ENCODE measurements at places on chromosomes 1 and 21. TPM values are rescaled to one million over a fixed set of nuclear protein-coding genes. Genes with fewer than 3 reads are reported as not detected.

INSRR gene
- polyA plus RNA-seq: not detected

S100A3 gene
- polyA plus RNA-seq: not detected

RORC gene
- polyA plus RNA-seq: 0.07 TPM

PPIAL4G gene
- 0.03 TPM for polyA plus RNA-seq

CENPF gene
- 0.94 TPM for polyA plus RNA-seq

PLCH2 gene
- 24.4 TPM for polyA plus RNA-seq

CFHR3 gene
- not detected for polyA plus RNA-seq

COL11A1 gene
- polyA plus RNA-seq: not detected

KRTAP7-1 gene
- not detected for polyA plus RNA-seq

GCSAML gene
- not detected for polyA plus RNA-seq

KLHDC9 gene
- 2.7 TPM for polyA plus RNA-seq

NKAIN1 gene
- polyA plus RNA-seq: not detected

TMEM81 gene
- polyA plus RNA-seq: 3.8 TPM

PRR9 gene
- polyA plus RNA-seq: not detected

IL20 gene
- polyA plus RNA-seq: not detected

AK4 gene
- 0.01 TPM for polyA plus RNA-seq
